CD4-positive, CD25-positive, alpha-beta regulatory T cell (primary cell): ENCODE measurements at places on chromosomes 12 and 14. TPM values are rescaled to one million over a fixed set of nuclear protein-coding genes. Genes with fewer than 3 reads are reported as not detected.

Gene PLEKHG7
- total RNA-seq = 0.89 TPM

Gene SDS
- not detected for total RNA-seq

DNA sequence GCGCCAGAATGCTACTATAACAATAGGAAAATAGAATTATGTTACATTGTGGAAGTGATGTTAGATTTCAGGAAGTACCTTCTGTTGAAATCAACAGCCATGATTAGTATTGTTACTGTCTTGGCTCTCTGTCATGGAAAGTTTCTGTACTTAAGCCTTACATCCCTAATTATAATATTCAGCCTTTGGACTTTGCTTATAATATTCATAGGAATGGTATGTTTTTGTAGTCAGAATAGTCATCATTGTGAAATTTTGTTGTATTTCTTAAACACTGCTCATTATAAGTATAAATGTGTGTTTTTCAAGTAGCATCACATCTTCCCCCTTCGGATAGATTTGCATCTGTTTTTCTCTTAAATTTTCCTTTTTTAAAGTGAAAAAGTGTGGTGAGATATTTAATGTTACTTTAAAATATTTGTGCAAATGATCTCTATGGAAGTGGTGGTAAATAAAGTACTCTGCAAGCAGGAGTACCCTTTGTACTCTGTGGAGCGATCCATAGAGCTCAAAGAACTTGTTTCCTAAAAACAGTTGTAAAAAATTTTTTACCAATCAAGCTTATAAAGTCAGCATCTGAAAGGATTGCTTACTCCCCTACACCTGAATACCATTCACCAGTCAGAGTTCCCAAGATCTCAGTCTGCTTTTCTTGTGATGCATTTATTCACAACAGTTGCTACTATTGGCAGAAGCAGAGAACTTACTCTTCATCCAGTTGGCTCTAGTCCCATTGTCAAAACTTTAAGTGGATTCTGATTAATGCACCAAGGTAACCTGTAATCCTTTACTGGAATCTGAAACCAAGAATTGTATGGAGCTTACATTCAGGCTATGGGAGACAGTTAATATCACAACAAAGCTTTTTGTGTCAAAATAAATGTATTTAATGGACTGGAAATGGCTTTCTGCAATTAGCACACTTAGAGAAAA lies 87.8 kb downstream of the RIC8B start:
- no peaks in the 10 kb centered on the region for H3K4me1 ChIP-seq
- no peak for DNase-seq
- H3K36me3 ChIP-seq = peaks cover 23% of the 10 kb centered on the region
- H3K4me3 ChIP-seq = no peak overlapping the region
- no peak overlapping the region for H3K27ac ChIP-seq
- H3K27me3 ChIP-seq = no peaks in the 10 kb centered on the region

DNA sequence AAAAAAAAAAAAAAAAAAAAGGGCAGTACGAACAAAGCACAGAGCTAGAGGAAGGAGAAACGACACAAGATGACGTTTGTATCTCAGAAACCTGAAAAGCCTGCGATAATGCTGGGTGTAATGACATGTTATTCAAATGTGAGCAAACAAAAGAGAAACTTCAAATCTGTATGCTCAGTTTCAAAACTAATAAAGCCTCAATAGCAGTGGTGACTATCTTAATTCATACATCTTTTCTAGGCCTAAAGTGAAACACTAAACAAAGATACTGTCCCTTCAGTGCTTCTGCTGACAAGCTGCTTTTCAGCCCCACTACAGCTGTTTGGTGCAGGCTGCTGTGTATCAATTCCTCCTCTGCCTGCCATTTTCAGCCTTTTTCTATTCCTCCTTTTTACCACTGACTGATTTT lies 15.8 kb downstream of the ITPR2 start:
- no peaks in the 10 kb centered on the region for H3K4me1 ChIP-seq
- peak; percentile 60 for DNase-seq
- peak overlapping the region; percentile 71 for H3K27ac ChIP-seq
- H3K36me3 ChIP-seq = no peaks in the 10 kb centered on the region
- no peaks in the 10 kb centered on the region for H3K27me3 ChIP-seq
- peak overlapping the region; percentile 63 for H3K4me3 ChIP-seq

- H3K27me3 ChIP-seq = peaks cover 2% of the 10 kb centered on the region
- H3K4me1 ChIP-seq = no peaks in the 10 kb centered on the region
- no peak overlapping the region for H3K4me3 ChIP-seq
- H3K36me3 ChIP-seq = no peaks in the 10 kb centered on the region
- no peak overlapping the region for H3K27ac ChIP-seq
Measured at GRCh38 chr12:131428091-131428685, 282.7 kb upstream of the SFSWAP start.

DNA sequence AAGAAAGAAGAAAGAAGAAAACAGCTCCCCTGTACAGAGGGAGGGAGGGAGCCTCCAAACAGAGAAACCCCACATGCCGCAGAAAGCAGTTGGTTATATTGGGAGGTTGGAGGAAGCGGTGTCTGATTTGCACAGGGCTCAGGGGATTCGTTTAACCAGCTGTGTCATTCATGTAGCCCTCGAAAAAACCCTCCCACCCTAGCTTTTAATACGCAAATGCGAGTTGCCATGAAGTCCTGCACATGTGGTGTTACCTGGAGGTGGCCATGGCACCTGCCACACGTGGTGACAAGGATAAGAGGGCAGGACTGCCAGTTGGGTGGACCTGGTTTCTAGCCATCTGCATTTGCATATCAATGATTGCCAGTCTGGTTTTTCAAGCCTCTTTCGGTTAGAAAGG lies 40.9 kb downstream of the TMEM30B start:
- no peak overlapping the region for H3K4me3 ChIP-seq
- H3K27me3 ChIP-seq = peaks cover 5% of the 10 kb centered on the region
- H3K27ac ChIP-seq = no peak overlapping the region
- DNase-seq = no peak
- H3K4me1 ChIP-seq = no peaks in the 10 kb centered on the region
- no peaks in the 10 kb centered on the region for H3K36me3 ChIP-seq

DNA sequence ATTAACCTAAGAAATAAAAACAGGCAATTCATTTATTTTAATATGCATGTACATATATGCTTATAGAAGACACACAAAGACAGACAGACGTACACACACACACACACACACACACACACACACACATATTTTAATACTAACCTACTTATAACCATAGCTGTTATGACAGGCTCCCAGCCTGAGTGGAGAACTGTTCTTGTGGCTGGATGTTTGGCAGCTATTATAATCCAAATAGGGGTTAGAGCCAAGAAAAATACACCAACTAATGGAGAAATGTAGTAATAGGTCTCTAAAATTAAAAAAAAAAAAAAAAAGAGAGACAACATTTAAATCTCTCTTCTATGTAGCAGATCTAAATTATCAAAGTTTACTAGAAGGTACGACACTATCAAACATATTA lies 91.8 kb downstream of the SLC41A2 start:
- no peak overlapping the region for H3K27ac ChIP-seq
- H3K4me3 ChIP-seq = no peak overlapping the region
- DNase-seq = no peak
- no peaks in the 10 kb centered on the region for H3K4me1 ChIP-seq
- no peaks in the 10 kb centered on the region for H3K27me3 ChIP-seq

DNA sequence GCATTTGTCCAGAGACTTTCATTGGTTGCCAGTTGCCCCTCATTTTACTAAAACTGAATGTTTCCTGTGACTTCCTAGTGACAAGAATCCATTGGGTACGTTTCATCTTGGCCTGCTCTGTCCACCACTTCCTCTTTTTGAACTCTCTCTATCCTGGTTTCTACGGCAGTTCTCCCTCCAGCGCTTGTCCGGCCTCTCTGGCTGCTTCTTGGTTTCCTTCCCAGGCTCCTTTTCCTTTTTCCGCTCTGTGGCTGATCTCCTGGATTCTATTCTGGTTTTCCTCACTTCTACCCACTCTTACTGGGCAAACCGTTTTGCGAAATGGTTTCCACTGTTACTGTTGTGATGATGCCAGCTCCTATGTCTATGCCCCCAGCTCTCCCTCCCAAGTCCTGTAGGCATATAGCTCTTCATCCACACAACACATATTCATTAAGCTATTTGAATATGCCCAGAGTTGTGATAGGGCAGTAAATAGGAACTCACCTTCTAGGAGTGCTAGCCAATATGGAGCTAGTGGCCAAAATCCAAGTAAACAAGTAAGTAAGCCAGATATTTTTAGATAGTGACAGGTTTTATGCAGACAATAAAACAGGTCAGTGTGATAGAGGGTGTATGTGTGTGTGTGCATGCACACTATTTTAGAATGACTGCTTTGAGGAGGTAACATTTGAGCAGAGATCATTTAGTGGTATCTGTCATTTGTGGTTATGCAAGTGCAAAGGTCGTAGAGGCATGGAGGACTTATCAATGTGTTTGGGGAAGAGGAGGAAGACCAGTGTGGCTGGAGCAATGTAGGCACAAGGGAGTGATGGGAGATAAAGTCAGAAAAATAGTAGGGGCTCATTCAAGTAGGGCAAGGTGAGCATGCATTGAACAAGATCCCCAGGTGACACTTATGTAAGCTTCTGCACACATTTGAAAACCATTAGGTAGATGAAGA lies 27.9 kb upstream of the CTDSP2 start:
- H3K36me3 ChIP-seq = no peaks in the 10 kb centered on the region
- H3K27ac ChIP-seq = no peak overlapping the region
- DNase-seq = no peak

DNA sequence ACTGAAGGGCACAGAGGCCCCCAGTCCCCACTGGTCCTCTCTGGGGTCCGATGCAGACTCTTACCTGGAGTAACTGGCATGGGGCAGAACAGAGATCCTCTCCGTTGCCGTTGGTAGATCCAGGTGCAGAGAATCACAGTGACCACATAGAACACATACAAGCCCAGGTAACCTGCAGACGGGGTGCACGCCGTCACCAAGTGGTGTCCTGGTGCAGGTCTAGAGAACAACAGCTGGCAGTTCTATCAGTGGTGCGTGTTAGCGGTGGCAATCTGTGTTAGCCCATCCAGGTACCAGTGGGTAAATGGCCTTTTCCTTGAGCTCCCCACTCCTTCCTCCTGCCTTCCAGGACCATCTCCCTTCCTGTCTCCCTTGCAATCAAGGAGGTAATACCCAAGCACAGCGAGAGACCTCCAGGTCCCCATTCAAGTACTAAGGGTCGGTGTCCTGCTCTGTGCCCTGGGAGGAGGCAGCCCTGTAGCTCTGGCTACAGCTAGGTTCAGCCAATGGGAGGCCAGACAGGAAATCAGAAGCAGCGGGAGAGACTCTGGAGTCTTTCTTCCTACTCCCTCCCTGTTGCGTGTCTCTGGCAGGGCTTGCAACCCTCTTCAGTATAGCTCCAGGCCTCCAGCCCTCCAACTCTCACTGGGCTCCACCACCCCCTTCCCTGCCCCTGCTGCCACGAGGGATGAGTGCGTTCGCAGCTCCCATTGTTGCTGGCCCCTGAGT lies 15.8 kb downstream of the SLC8B1 start:
- no peak for DNase-seq
- peaks cover 79% of the 10 kb centered on the region for H3K36me3 ChIP-seq
- H3K27ac ChIP-seq = no peak overlapping the region
- no peak overlapping the region for H3K4me3 ChIP-seq
- no peaks in the 10 kb centered on the region for H3K4me1 ChIP-seq

DNA sequence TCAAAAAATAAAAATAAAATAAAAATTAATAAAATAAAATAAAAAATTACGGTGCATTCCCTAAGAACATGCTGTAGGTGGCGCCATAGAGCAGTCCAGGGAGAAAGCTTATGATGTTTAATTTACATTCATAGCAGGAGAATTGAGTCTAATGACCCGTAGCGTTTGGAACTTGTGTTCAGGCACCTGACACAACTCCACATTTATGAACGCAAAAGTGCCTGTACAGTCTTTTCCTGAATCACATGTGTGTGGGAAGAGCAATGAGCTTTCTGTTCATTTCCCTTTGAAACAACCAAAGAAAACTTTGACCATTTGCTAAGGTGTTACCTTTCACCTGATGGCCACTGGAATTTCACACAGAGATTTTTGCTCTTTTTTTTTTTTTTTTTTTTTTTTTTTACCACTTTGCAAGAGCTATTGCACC lies 60.6 kb upstream of the KCNA1 start:
- no peak overlapping the region for H3K27ac ChIP-seq
- no peaks in the 10 kb centered on the region for H3K4me1 ChIP-seq
- no peak overlapping the region for H3K4me3 ChIP-seq
- peak; percentile 39 for DNase-seq
- no peaks in the 10 kb centered on the region for H3K27me3 ChIP-seq
- H3K36me3 ChIP-seq = no peaks in the 10 kb centered on the region

DNA sequence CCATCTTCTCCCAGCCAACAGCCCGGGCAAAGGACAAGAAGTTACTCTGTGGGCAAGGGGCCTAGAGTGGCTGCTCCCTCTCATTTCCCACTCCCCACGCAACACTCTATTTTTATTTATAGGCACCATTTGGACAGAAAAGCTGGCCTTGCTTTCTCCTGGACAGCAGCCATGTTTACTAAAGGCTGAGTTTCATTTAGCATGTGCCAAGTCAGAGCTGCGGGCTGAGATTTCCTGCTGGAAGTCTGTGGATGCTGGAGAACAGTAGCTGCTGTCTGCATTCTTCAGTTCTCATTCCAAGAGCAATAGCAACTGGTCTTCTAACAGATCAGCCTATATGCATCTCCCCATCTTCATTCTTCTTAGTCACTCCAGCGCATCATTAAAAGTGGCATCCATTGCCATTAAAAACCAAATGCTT lies 8.3 kb downstream of the COL2A1 start:
- H3K4me3 ChIP-seq = no peak overlapping the region
- no peak for DNase-seq
- no peak overlapping the region for H3K27ac ChIP-seq

GRCh38 chr14:61528591-61529021 lies 166.7 kb upstream of the HIF1A start:
- peaks cover 87% of the 10 kb centered on the region for H3K36me3 ChIP-seq
- H3K27me3 ChIP-seq = no peaks in the 10 kb centered on the region
- H3K27ac ChIP-seq = no peak overlapping the region
- H3K4me3 ChIP-seq = no peak overlapping the region
- no peak for DNase-seq
